DMS 273 treated with DMSO at 0.1 percent for 48 hours (cell line): ENCODE measurements at places on chromosomes 11 and 22.
A peak's percentile ranks its signal among the peaks of the same experiment; 100 is the strongest.

- peak; percentile 1 for DNase-seq
Measured at GRCh38 chr11:99352642-99353041, 331.9 kb downstream of the CNTN5 start.

DNA sequence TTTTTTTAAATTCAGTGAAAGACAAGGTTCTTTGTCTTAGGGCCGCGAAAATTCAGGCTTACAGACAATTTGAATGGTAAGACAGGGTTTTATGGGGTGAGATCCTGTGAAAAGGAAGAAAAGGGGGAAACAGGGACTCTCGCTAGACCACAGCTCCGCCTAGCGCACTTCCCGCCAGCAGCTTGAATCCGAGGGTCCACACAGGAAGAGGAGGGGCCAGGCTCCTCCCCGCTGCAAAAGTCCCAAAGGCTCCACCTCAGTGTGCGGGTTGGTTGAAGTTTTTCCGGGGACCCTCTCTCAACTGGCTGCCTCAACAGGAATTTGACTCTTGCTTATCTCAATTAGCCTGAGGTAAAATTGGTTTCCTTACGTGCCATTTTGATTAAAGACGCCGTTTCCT is 950.9 kb upstream of the CNTN5 start:
- DNase-seq, result no peak

DNA sequence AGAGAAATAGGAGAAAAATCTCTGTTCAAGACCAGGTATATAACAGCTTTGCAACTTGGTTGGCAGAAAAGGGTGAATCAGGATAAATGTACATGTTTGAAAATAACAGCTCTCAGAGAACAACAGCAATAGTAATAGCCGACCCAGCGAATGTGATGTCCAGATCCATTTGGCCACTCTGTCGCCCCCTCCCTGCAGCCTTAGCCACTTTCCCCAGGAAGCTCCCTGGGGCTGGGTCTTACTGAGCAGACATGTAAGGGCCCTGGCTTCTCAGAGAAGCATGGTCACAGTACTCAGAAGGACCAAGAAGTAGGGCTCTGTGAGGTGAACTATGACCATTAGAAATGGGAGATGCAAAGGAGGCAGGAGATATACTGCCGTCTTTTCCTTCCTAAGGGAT is 154.1 kb upstream of the SNX19 start:
- no peak for DNase-seq

DNA sequence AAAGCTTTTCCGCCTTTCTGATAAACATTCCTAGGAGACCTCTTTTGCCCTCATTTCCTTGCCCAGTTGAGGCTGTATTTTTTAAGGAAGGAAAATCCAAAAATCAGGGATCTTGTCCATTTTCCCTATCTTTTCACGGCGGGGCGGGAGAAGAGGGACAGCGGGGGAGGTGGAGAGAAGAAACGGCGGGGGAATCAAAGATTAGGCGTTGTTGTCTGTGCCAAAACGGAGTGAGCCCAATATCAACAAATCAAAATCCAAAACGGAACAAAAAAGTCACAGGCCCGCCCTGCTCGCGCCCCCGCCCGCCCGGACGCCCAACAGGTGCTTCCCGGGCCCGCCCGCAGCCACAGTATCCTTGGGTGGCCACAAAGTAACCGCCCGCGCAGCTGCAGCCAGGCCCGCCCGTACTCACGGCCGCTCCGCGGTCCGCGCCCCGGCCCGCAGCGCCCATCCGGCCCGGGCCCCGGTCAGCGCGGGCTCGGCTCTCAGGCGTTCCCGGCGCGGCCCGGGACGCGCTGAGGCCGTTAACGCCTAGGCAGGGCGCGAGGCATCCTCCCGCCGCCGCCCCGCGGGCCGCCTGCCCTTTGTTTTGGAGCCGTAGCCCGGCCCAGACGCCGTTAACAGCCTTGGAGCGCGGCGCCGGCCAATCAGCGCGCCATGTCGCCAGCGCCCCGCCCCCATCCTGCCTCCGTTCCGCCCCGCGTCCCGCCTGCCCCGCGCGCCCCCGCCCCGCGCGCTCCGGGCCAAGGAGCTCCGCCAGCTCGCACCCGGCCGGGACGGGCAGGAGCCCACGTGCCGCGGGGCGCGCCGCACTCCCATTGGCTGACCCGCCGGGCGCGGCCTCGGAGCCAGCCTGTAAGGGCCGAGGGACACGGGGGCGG is at the start of gene YPEL1:
Gene YPEL1 (minus strand): TSS at position 595 of the 884 bp plus-strand sequence. CDS start 25,050 bp downstream, outside the sequence.
- DNase-seq, result peak; percentile 55
